Large intestine (tissue), 12 donors: ENCODE measurements at places on chromosomes 2 and 18. TPM values are rescaled to one million over a fixed set of nuclear protein-coding genes. Genes with fewer than 3 reads are reported as not detected.
A peak's percentile ranks its signal among the peaks of the same experiment; 100 is the strongest.

DNA sequence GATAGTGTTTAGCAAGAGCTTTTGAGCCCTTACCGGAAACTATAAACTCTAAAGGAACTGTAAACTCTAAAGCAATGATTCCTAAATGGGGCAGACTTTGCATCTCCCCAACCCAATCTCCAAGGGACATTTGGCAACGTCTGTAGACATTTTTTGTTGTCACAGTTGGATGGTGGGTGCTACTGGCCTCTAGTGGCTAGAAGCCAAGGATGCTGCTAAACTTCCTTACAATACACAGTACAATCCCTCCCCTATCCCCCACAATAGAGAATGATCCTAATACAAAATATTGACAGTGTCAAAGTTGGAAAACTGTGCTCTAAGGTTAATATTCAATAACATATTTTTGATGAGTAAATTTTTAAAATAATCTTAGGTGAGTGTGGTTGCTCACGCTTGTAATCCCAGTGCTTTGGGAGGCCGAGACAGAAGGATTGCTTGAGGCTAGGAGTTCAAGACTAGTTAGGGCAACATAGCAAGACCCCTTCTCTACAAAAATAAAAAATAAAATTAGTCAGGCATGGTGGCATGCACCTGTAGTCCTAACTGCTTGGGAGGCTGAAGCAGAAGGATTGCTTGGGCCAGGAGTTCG lies 66.7 kb downstream of the PTPN4 start:
- H3K4me1 ChIP-seq: no peaks in the 10 kb centered on the region
- H3K4me3 ChIP-seq: no peak overlapping the region
- no peak overlapping the region for H3K27ac ChIP-seq
- H3K27me3 ChIP-seq: no peaks in the 10 kb centered on the region
- peak; percentile 23 for DNase-seq

Gene CFAP210
- polyA plus RNA-seq: 0.13 TPM

GRCh38 chr2:121699421-121700333 lies 37.0 kb downstream of the NIFK start:
- DNase-seq: no peak
- H3K27me3 ChIP-seq: no peaks in the 10 kb centered on the region
- no peaks in the 10 kb centered on the region for H3K36me3 ChIP-seq
- no peak overlapping the region for H3K4me3 ChIP-seq
- no peak overlapping the region for H3K27ac ChIP-seq

Gene IRS1
- polyA plus RNA-seq: 23.1 TPM

Gene SERPINB10
- polyA plus RNA-seq: not detected

DNA sequence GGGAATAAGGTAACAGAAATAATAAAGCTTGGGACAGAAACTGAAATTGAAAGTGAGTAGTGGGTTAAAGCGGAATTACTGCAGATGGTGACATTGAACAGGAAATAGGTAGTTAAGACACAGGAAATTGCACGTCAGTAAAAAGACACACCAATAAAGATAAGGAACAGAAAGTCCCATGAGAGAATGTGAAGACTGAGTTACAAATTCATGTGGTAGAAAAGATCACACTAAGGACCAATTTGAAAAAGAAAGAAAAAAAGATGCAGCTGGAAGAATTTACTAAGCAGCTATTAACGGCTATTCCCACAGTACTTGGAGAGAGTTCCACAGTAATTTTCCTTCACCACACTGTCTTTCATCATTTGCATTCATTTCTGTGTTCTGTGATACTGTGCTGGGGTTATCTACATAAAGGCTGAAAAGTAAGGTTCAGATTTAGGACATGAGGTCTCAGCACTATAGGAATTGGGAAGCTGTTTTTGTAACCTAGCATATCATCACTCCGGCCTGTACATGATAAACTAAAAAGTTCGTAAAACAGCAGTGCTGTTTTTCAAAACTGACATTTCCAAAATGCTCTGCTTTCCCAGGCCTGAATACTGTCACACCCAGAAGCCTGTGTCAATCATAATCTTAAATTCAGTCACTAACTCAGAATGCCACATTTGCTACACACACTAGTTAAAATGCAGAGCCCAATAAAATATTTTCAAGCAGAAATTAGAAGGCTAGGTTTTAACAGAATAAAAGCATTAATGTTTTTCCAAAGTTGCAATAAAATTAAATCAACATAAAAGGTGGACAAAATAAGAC lies 42.9 kb downstream of the SRBD1 start:
- H3K4me1 ChIP-seq: no peaks in the 10 kb centered on the region
- peak; percentile 72 for DNase-seq
- H3K4me3 ChIP-seq: no peak overlapping the region
- no peak overlapping the region for H3K27ac ChIP-seq
- H3K27me3 ChIP-seq: no peaks in the 10 kb centered on the region

DNA sequence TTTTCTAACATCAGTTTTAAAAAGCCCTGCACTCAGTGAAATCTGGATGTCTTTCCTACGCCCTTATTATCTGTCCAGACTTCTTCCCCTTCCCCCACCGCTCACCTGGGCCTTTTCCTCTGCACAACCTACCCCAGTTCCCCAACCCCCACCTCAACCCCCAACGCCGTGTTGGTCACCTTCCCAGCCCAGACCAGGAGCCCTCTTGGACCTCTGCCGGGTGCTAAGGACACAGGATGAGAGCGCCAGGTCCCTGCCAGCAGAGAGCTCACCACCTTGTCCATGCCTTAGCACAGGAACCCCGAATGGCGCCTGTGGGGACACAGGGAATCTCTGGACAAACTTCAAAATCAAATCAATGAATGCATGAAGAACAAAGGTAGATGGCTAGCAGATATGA lies 966 bp upstream of the RBM43 start:
- no peaks in the 10 kb centered on the region for H3K36me3 ChIP-seq
- DNase-seq: no peak
- no peaks in the 10 kb centered on the region for H3K4me1 ChIP-seq
- H3K27me3 ChIP-seq: no peaks in the 10 kb centered on the region

Gene SERPINB4
- polyA plus RNA-seq: not detected

Gene ABCB11
- polyA plus RNA-seq: 5.3 TPM

- DNase-seq: no peak
- H3K4me1 ChIP-seq: no peaks in the 10 kb centered on the region
- no peaks in the 10 kb centered on the region for H3K27me3 ChIP-seq
- H3K4me3 ChIP-seq: no peak overlapping the region
- H3K36me3 ChIP-seq: no peaks in the 10 kb centered on the region
- H3K27ac ChIP-seq: no peak overlapping the region
Measured at GRCh38 chr18:27223526-27224291, 38.6 kb upstream of the CHST9 start.
